ENCODE measurements at places on chromosomes 4 and X.

DNA sequence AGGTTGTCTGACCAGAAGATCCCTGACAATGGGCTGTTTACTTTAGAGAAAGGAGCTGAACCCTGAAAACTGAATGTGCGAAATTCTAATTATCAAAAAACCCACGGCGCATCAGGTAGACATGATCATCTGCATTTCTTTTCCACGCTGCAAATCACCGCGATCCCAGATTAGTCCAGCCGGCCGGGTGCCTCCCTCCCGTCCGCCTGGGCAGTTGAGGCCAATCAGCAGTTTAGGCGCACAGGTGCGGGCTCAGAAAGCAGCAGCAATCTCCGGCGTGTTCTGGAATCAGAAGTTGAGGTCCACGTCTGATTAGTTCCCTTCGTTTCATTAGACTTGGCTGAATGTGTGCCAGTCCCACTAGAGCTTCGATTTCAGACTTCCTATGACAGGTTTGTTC is 73.9 kb downstream of the ACOX3 start:
- no peak for DNase-seq

GRCh38 chr4:55251342-55251741 is 94.7 kb upstream of the SRD5A3 start:
- DNase-seq: no peak

- no peak for DNase-seq
These were observed 347.8 kb downstream of the GBA3 start for GRCh38 chr4:23040539-23040938.

- DNase-seq: no peak
These were observed 460.3 kb downstream of the SPRY1 start for GRCh38 chr4:123856689-123857545.

DNA sequence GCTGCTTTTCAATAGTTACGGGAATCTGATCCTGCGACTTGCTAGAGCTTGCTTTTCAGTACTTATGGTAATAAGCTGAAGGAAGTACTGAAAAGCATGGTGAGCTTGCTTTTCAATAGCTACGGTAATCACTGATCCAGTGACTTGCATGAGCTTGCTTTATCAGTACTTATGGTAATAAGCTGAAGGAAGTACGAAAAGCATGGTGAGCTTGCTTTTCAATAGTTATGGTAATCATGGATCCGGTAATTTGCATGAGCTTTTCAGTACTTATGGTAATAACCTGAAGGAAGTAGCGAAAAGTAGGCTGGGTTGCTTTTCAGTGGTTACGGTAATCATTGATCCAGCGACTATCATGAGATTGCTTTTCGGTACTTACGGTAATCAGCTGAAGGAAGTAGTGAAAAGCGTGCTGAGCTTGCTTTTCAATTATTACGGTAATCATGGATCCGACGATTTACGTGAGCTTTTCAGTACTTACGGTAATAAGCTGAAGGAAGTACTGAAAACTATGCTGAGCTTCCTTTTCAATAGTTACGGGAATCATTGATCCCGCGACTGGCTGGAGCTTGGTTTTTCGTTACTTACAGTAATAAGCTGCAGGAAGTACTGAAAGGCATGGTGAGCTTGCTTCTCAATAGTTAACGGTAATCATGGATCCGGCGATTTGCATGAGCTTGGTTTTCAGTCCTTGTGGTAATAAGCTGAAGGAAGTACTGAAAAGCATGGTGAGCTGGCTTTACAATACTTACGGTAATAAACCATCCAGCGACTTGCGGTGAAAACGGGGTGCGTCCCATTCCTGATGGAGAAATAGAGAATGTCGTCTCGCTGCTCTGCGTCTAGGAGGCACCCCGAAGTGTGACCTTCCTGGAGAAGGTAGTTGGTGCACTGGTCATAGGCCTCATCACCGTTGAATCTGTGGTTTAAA is 6.5 kb downstream of the CRLF2 start:
- no peak for DNase-seq

DNA sequence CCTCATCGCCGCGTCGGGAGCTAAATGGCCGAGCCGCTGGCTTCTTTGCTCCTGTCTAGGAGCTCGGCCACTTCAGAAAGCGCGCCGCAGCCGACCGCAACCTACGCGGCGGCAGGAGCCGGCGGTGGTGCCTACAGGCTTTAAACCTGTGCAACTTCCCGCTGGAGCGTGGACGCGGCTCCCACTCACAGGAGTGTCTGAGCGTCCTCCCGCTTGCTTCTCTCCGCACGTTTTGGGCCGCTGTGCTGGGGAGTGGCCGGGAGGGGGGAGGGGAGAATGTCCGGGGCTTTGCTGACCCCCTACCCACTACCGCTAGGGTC is 1.0 kb downstream of the NHSL2 start:
- no peak for DNase-seq

DNA sequence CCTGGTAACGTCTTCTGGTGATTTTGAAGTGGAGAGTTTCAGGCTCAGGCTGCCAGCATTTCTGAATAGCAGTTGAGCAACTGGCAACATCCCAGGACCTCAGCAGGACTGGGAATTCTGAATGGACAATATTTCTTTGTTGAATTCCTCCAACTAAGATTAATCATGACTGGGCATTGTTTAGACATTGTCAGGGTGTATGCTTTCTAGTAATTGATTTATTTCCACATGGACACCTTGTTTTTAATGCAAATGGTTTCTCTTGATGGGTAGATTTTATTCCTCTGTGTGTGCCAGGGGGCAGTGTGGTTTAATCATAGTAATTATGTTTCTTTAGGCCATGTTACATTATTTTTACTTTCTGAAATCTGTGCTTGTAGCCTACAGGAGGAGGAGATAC is 1004.7 kb upstream of the LCORL start:
- DNase-seq: no peak

DNA sequence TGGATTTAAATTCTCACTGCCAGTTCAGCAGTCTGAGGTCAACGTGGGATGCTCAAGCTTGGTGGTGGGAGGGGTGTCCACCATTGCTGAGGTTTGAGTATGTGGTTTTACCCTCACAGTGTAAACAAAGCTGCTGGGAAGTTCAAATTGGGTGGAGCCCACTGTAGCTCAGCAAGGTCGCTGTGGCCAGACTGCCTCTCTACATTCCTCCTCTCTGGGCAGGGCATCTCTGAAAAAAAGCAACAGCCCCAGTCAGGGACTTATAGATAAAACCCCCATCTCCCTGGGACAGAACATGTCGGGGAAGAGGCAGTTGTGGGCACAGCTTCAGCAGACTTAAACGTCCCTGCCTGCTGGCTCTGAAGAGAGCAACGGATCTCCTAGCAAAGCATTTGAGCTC is 14.9 kb upstream of the RRAGB start:
- no peak for DNase-seq

DNA sequence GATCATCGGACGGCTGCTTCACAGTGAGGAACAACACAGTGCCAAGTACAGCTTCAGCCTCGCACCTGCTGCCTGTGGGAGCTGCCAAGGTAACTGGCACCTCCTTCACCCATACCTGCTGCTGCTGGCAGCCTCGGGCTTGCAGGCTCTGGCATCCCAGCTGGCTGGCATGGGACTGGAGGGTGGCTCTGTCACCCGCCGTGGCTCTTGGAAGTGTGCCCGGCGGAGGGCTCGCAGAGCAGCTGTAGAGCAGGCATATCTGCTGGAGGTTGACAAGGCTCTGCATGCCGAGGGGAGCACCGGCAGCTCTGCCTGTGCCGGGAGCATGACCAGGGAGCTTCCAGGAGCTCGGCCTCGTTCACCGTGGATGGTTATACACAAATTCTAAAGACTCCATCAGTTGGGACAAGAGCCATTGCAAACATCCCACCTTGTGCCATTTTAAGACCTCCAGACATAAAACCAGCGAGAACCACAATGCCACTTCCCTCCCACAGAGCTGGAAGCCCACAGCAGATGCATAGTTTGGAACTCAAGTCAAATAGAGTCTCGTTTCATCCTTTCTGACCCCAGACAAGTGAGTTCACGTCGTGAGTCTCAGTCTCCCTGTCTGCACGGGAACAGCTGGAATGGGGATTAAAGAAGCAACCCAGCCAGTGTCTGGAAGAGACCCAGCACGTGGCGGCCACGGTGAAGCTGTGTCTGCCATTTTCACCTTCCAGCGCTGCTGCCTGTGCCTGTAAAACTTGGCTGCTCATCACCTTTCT is 84.3 kb upstream of the PSAPL1 start:
- DNase-seq: no peak

- no peak for DNase-seq
These were observed 76.0 kb upstream of the GPM6B start for GRCh38 chrX:13892856-13893255.

GRCh38 chr4:145881989-145882388 is 56.6 kb downstream of the ZNF827 start:
- DNase-seq: no peak

GRCh38 chrX:103793545-103793940 is 16.9 kb downstream of the PLP1 start:
- DNase-seq: no peak

- no peak for DNase-seq
These were observed 1.0 kb downstream of the RASGEF1B start for GRCh38 chr4:81470456-81471297.

DNA sequence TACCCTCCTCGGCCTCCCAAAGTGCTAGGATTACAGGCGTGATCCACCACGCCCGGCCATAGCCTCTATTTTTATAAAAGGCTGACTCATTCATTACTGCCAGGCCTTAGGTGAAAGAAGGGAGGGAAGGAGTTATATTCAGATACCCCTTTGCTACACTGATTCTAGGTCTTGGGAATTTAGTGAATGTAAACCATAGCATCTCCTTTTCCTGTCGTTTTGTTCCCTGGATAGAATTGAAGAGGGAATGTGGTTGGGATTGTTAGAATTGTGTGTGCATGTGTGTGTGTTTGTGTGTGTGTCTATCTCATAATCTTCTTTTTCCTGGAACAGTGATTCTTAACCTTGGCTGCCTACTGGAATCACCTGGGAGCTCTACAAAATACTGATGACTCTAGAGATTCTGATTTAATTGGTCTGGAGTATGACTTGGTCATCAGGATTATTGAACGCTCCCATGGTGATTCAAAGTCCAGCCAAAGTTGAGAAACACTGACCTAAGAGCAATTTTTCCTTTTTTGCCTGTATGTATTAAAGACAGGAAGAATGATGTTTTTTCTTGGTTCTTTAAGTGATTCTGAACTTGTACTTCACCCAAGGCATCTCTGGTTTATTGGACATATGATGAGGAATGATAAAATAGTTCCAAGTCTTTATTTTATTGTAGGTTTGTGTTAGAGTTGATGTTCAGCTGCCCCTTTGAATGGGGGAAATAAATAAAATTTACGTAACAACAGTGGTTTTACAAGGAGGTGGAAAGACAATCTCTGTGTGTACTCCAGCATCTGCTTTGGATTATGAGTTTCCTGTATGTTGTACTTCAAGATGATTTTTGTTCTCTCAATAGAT is 37.0 kb downstream of the NAP1L5 start:
- no peak for DNase-seq

- no peak for DNase-seq
These were observed 25.3 kb downstream of the STIM2 start for GRCh38 chr4:26885912-26886274.

DNA sequence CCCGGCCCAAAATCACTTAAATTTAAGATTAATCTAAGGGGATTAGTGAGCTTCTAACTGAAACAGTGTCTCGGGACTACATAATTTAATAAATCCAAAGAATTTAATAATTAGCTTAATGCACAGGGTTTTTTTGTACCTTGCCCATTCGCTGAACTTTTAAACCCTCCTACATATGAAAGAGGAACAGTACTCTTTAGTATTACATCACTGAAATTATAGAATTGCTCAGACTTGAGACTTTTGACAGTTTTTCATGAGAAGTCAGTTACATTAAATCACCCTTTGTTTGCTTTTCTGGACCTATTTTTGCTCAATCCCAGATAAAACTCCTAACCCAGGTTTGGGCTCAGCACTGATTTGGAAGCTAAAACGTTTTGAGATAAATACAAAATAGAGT is 2.4 kb upstream of the TADA2B start:
- no peak for DNase-seq

DNA sequence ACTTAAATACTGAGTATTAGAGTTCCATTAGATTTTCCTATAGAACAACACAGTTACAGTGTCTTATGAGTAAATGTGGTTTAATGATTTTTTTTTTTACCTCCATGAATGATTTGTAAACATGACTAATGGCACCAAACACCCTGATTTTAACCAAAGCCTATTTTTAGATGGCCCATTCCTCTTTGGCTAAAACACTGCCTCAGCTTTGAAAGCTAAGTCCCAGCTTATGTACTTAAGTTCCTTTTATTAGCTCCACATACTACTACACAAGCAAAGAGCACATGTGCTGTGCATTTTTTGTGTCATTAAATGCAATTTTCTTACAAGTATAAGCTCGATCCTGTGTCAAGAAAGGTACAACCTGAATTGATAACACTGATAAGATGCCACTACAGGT is 575.6 kb upstream of the PITX2 start:
- DNase-seq: no peak

DNA sequence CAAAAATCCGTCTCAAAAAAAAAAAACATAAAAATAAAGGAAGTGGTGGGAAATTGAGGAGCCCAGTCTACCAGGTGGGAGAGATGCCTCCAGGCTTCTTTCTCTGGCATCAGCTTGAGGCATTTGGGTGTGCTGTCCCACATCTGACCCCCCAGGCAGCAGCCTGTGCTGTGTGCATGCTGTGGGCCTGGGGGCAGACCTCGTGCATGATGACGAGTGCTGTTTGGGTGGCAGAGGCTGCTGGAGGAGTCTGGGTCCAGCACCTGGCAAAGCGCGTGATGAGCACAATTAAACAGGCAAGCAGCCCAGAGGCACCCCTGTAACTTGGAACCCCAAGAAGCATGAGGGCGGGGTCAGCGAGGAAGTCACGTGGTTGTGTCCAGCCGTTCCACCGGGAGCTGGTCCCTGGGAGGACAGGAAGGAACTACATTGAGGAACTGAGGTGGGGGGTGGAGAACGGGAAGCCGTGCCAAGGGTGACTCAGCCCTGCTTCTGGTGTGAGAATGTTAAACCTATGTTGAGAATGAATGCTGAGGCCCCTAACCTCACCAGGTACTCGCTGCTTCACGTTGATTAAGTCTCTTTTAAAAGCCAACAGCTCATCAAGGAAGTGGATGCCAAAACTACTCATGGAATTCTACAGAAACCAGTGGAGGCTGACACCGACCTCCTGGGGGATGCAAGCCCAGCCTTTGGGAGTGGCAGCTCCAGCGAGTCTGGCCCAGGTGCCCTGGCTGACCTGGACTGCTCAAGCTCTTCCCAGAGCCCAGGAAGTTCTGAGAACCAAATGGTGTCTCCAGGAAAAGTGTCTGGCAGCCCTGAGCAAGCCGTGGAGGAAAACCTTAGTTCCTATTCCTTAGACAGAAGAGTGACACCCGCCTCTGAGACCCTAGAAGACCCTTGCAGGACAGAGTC is 6.1 kb downstream of the TACC3 start:
- no peak for DNase-seq

DNA sequence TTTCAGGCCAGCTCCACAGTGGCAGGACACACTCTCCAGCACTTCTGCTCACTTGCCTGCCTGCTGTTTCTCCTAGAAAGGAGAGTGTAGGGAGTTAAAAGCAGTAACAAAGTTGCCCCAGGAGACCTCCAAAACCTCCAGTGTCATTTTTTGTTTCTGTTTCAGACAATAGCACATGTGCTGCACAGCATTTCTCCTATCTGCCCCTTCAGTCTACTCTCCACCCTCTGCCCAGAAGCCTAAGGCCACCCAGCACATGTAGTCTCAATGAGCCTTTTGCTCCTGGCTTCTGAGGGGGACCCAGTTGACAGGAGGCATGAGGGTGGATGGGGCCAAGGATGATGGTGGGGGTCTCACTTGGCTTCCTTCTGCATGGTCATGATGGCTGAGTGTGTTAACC is 329.6 kb upstream of the CLNK start:
- DNase-seq: no peak

- peak; percentile 10 for DNase-seq
These were observed 512 bp upstream of the TMEM131L start for GRCh38 chr4:153465615-153466080.

All from stimulated activated CD8-positive, alpha-beta memory T cell treated with anti-CD3 and anti-CD28 coated beads, Interleukin-12 subunit alpha, Interleukin-12 subunit beta, amount 100 ng/mL, for 4 hours (primary cell).